Mesenchymal stem cell (in vitro differentiated cells and primary cell): ENCODE measurements at places on chromosomes 2 and 18.

GRCh38 chr2:240033330-240033678, 3.1 kb upstream of the OR6B2 start:
- H3K4me1 ChIP-seq: no peaks in the 10 kb centered on the region
- DNase-seq: no peak
- H3K36me3 ChIP-seq: no peaks in the 10 kb centered on the region
- H3K27me3 ChIP-seq: peaks cover 20% of the 10 kb centered on the region
- H3K4me3 ChIP-seq: no peak overlapping the region

DNA sequence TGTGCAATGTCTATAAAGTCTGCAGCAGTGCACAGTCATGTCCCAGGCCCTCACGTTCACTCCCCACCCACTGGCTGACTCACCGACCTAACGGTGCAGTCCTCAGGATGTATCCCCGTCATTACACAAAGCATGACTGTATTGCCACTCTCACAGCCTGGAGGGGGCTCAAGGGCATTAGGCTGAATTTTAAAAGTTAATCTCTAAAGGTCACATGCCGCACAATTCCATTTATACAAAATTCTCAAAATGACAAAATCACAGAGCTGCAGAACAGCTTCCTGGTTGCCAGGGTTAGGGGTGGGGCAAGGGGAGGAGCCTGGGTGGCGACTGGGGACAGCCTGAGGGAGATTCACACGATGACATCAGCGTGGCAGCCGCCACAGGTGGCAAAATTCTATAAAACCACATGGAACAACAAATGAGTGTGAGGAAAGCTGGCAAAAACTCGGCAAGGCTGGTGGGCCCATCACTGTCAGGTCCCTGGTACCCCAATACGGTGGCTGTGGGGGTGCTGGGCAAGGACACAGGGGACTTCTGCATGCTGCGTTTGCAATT, 97.6 kb downstream of the NDUFA10 start:
- no peak overlapping the region for H3K4me3 ChIP-seq
- peaks cover 17% of the 10 kb centered on the region for H3K27me3 ChIP-seq
- DNase-seq: peak; percentile 63
- H3K27ac ChIP-seq: no peak overlapping the region
- H3K36me3 ChIP-seq: no peaks in the 10 kb centered on the region

- no peaks in the 10 kb centered on the region for H3K27me3 ChIP-seq
- no peaks in the 10 kb centered on the region for H3K36me3 ChIP-seq
- H3K4me1 ChIP-seq: no peaks in the 10 kb centered on the region
Observed at GRCh38 chr18:75790796-75791195, 363.3 kb upstream of the SMIM21 start.

DNA sequence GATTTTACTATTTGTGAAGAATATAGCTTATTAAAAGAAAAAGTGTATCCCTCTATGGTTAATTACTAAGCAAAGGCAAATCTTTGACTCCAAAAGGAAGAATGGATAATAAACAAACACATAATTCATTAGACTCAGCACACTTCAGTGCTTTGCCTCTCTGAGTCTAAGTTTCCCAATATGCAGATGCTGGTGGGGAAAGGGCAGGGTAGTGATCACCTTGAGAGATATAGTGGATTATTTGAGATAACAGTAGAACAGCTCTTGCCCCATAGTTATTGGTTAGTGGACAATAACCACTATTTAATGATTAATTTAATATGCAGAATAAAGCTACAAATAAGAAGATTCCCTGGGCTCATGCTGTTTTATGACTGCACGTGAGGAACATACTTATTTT, 98.2 kb upstream of the SLC8A1 start:
- DNase-seq: no peak
- no peaks in the 10 kb centered on the region for H3K4me1 ChIP-seq
- H3K27ac ChIP-seq: no peak overlapping the region
- H3K36me3 ChIP-seq: no peaks in the 10 kb centered on the region
- no peaks in the 10 kb centered on the region for H3K27me3 ChIP-seq

- peaks cover 1% of the 10 kb centered on the region for H3K27me3 ChIP-seq
- peaks cover 12% of the 10 kb centered on the region for H3K4me1 ChIP-seq
- H3K36me3 ChIP-seq: no peaks in the 10 kb centered on the region
Observed at GRCh38 chr2:95272781-95273180, 1.5 kb upstream of the PROM2 start.

DNA sequence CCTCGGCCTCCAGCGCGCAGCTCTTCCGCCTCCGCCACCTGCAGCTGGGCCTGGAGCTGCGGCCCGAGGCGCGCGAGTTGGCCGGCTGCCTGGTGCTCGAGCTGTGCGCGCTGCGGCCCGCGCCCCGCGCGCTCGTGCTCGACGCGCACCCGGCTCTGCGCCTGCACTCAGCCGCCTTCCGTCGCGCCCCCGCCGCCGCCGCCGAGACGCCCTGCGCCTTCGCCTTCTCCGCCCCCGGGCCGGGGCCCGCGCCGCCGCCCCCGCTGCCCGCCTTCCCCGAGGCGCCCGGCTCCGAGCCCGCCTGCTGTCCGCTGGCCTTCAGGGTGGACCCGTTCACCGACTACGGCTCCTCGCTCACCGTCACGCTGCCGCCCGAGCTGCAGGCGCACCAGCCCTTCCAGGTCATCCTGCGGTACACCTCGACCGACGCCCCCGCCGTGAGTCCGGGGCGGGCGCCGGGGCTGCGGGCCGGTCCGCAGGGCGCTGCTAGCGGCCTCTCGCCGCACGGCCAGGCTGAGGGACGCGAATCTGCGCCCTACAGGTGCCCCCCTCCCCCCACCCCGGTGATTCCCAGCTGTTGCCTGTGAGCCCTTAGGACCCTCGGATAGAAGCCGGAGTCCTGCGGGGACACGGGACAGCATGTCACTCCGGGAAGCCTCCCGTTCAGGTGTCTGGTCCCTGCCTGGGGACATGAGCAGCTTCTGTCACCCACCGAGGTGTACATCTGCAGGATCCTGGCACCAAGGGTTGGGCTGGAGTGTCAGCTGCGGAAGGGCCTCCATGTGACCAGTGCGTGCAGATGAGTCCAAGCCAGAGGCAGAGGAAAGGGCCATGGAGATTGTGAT, 616 bp downstream of the RNPEPL1 start:
- H3K27ac ChIP-seq: no peak overlapping the region
- peak; percentile 60 for DNase-seq
- no peaks in the 10 kb centered on the region for H3K27me3 ChIP-seq
- peak overlapping the region; percentile 73 for H3K4me3 ChIP-seq

- H3K4me1 ChIP-seq: no peaks in the 10 kb centered on the region
- DNase-seq: no peak
- no peaks in the 10 kb centered on the region for H3K36me3 ChIP-seq
- no peaks in the 10 kb centered on the region for H3K27me3 ChIP-seq
- H3K4me3 ChIP-seq: no peak overlapping the region
- no peak overlapping the region for H3K27ac ChIP-seq
Observed at GRCh38 chr2:67455219-67456142, 58.3 kb downstream of the ETAA1 start.

- no peaks in the 10 kb centered on the region for H3K4me1 ChIP-seq
- H3K27ac ChIP-seq: no peak overlapping the region
- H3K36me3 ChIP-seq: no peaks in the 10 kb centered on the region
Observed at GRCh38 chr2:15867194-15868171, 72.9 kb upstream of the MYCN start.
